SJSA1 (cell line): ENCODE measurements at places on chromosomes 5 and 9. TPM values are rescaled to one million over a fixed set of nuclear protein-coding genes. Genes with fewer than 3 reads are reported as not detected.

Gene CEP72
- 5.7 and 8.2 TPM in 2 replicates for total RNA-seq

GRCh38 chr5:53963958-53964357 lies 346.4 kb downstream of the ARL15 start:
- no peaks in the 10 kb centered on the region for H3K36me3 ChIP-seq
- no peaks in the 10 kb centered on the region for H3K27me3 ChIP-seq
- DNase-seq, result no peak
- H3K27ac ChIP-seq, result no peak overlapping the region
- no peaks in the 10 kb centered on the region for H3K4me1 ChIP-seq

Gene LCN15
- not detected in 2 replicates for total RNA-seq

Gene LPCAT1
- total RNA-seq, result 22.5 and 28.2 TPM in 2 replicates

Gene PARP8
- total RNA-seq, result 4.5 and 6.8 TPM in 2 replicates

DNA sequence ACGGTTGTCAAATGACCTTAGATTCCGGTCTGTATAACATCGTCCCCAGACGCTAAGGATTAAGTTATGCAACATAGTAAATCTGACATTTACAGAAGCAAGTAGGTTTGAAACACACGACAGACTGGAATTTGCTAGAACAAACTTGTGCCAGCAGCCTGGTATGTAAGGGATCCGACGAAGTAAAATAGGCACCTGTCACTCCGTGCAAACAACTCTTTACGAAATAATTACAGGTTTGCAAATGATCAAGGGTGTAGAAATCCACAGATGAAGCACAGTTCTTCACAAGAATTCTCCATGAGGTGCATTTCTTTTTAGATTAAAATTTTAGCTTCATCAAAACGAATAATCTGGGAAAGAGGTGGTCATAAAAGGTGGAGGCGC lies 508 bp downstream of the MOCS2 start:
- H3K36me3 ChIP-seq, result peaks cover 20% of the 10 kb centered on the region
- DNase-seq, result no peak
- H3K27me3 ChIP-seq, result no peaks in the 10 kb centered on the region
- no peaks in the 10 kb centered on the region for H3K4me1 ChIP-seq
- peak overlapping the region; percentile 61 for H3K4me3 ChIP-seq

DNA sequence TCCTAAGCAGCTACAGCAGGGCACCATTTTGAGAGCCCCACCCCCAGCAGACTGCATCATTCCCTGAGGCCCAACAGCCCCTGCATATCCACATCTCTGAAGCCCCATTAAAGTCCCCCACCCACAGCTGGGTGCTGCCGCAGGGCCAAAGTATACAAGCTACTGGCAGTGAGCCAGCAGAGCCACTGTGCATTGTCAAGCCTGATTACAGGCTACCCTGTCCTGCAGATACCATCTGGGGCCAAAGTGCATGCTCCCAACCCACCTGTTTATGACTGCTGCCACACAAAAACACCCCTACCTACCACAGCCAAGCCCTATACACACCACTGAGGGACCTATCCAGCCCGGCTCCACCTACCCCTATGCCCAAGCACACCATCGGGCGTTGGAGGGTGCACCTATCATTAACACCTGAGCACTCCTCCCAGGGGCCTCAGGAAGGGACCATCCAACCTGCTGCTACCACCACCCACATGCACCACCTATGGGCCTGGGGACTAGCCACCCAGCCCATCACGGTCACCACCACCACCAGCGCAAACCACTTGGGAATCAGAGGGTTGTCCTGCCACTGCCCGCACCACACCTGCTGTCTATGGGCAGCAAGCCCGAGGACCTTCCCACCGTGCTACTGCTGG lies 105.0 kb downstream of the PLPP1 start:
- DNase-seq, result no peak
- peaks cover 43% of the 10 kb centered on the region for H3K36me3 ChIP-seq
- H3K27me3 ChIP-seq, result no peaks in the 10 kb centered on the region
- H3K27ac ChIP-seq, result no peak overlapping the region
- H3K4me1 ChIP-seq, result peaks cover 10% of the 10 kb centered on the region
- H3K4me3 ChIP-seq, result no peak overlapping the region

Gene MAP1B
- 93.8 and 195 TPM in 2 replicates for total RNA-seq
